ENCODE measurements at places on chromosomes 4 and X.

GRCh38 chr4:1001561-1002130 is 8.4 kb upstream of the SLC26A1 start:
- no peak for DNase-seq

- DNase-seq = no peak
Observed at GRCh38 chr4:132767901-132768300, 381.2 kb upstream of the PCDH10 start.

GRCh38 chr4:64584981-64585557 is 175.8 kb upstream of the TECRL start:
- DNase-seq = peak; percentile 39

- peak; percentile 26 for DNase-seq
Observed at GRCh38 chrX:140440876-140441275, 64.0 kb downstream of the SOX3 start.

DNA sequence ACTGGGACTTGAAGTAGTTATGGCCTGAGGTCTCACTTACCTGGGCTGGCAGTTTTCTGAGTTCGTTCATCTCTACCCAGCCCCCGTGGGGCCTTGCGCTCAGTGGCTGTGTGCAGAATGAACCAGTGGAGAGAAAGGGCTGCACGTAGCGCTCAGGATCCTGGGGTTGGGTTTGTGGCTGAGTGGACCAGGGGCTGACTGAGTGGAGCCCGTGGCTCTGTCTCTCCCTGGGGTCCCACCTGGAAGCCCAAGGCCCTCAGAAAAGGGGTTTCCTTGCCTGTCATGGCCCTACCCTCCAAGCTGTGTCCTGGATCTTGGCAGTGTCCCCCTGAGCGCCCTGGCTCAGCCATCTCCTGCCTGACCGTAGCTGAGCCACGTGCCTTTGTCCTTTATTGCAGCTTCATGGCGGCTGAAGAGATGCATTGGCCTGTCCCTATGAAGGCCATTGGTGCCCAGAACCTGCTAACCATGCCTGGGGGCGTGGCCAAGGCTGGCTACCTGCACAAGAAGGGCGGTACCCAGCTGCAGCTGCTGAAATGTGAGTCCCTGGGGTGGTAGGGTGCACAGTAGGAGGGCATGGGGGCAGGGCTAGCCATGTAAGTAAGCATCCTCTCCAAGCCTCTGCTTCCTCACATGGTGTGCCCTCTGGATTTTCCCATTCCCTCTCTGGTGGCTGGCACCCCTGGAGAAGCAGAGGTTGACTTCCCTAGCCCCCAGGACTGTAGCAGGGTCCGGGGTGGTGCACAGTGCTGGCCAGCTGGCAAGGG is 23.2 kb upstream of the ADD1 start:
- DNase-seq = no peak

DNA sequence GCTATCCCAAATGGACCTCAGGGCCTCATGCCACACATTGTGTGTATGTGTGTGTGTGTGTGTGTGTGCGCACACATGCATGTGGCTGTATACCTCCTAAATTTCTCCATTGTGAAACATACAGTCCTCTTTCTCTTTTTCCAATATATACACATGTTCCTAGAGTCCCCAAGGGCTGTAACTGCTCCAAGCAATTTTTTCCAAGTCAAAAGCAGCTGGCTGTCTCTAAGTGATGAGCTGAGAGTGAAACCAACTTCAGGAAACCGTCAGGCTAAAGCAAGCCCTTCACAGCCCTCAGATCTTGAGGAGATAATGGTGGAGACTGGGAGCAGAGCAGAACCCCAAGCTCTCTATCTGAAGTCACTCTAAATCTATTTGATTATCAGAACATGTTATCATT is 496.1 kb upstream of the DIPK2B start:
- no peak for DNase-seq

- DNase-seq = no peak
Observed at GRCh38 chr4:115145393-115146160, 32.2 kb upstream of the NDST4 start.

DNA sequence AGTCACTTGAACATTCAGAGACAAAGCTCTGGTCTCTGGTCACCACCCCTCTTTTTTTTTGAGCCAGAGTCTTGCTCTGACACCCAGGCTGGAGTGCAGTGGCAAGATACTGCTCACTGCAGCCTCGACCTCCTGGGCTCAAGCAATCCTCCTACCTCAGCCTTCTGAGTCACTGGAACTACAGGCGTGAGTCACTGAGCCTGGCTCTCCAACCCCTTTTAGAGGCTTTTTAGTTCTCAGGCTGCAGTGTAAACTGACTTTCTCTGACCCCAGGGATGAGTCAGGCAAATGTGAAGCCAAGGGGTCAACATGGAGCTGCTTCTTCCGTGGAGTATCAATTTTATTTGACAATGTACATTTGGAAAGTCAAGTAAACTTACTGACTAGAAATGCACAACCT is 229.2 kb downstream of the PTTG2 start:
- peak; percentile 66 for DNase-seq

GRCh38 chr4:137067735-137068134 is 464.6 kb downstream of the PCDH18 start:
- DNase-seq = no peak

- DNase-seq = no peak
Observed at GRCh38 chr4:8740666-8741395, 130.8 kb downstream of the HMX1 start.

DNA sequence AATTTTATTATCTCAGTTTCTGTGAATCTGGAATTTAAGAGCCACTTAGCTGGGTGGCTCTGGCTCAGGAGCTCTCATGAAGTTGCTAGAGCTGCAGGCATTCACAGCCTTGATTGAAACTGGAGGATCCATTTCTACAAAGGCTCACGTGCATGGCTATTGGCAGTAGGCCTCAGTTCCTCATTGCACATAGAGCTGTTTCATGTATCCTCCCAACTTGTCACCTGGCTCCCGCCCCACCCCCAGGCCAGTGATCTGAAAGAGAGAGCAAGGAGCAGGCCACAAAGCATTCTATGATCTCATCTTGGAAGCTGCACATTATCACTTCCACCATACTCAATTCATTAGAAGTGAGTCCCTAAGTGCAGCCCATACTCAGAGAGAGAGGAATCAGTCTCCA is 18.5 kb upstream of the AP1AR start:
- peak; percentile 3 for DNase-seq

DNA sequence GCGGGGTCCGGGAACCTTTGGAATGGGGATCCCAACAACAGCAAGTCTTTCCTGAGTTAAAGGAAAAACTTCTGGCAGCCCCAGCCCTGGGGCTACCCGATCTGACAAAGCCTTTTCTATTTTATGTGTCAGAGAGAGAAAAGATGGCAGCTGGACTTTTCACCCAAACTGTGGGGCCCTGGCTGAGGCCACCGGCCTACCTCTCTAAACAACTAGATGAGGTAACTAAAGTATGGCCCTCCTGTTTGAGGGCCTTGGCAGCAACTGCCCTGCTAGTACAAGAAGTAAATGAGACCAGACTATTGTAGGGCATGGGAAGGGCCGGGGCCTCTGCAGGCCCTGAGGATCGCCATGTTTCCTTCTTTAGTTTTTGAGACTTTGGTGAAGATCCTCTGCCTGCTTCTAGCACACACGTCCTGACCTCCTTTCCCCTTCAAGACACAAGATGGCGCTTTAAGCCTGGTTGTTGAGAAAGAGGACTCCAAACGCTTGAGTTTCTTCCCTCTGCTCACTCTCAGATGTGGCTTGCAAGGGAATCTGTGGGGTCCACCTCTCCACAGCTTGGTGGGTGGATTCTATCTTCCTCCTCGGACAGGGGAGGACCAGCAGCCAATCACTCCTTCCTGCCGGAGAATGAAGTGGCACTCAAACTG is 18.5 kb upstream of the DRD5 start:
- peak; percentile 76 for DNase-seq

DNA sequence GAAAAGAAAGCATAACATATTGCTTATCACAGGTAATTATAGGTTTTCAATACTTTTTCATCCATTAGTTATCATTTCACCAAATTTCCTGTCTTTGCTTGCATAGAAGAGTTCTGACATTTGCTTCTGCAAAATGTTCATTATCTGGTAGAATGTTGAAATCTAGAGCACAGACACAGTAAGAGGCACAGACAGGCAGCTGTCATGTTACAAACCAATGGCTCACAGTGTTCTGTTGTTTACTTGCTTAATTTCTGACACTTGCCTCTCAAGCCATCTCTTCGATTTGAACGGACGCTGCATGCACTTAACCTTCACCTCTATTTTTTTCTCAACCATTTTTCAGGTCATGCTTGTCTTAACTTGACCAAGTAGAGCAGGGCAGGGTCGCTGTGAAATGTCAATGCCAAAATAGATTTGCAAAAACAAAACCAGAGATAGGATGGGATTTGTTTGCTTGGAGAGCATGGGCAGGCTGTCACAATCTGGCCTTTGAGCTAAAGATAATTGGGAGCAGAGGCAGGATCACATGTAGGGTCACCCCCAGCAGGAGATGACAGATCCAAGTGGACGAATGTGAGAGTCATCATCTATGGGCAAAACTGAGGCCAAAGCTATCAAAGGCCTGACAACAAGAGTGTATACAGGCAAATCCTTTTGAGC is 292.3 kb downstream of the SMARCA1 start:
- no peak for DNase-seq

GRCh38 chr4:3468154-3468553 is 5.0 kb downstream of the DOK7 start:
- no peak for DNase-seq

- no peak for DNase-seq
Observed at GRCh38 chr4:11497212-11497806, 68.6 kb upstream of the HS3ST1 start.

- peak; percentile 92 for DNase-seq
Observed at GRCh38 chr4:137994853-137995252, 247.3 kb downstream of the SLC7A11 start.

GRCh38 chr4:17580969-17581368 is 4.0 kb downstream of the LAP3 start:
- peak; percentile 13 for DNase-seq

DNA sequence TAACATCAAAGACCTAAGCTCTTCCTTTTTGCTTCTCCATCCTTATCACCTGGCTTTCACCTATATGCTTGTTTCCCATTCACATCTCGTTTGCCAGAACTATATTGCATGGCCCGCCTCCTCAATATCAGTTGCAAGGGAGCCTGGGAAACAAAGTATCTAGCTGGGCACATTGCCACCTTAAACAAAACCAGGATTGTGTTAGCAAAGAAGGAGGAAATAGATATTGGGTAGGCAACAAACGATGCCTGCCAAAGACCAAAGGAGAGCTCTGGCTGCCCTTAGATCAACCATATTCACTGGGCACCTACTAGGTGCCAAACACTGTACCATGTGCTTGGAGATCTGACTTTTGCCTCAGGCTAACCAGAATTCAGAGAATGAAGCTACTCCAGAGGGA is 107.5 kb downstream of the GRIA3 start:
- DNase-seq = no peak

DNA sequence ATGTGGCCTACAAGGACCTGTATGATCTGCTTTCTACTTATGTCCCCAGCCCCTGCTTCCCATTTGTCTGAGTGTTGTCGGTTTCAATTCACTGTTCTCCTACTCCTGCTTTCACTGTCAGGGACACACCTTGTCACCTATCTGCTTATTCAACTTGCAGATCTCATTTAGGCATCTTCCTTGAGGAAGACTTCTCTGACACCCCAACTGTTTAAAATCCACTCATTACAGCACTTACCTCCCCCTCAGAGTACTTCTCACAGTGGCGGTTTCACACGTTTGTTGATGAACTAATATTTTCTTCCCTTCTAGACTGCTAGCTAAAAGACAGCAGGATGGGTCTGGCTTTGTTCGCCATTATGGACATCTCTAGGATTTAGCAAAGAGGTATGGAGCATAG is 279.9 kb upstream of the TET2 start:
- DNase-seq = no peak

Data from AG10803 (cell line).